ENCODE measurements at places on chromosomes 4 and X.

GRCh38 chr4:37392521-37393255 is 148.1 kb downstream of the NWD2 start:
- H3K27me3 ChIP-seq = no peaks in the 10 kb centered on the region
- no peak overlapping the region for H3K4me3 ChIP-seq
- H3K4me1 ChIP-seq = no peaks in the 10 kb centered on the region
- H3K27ac ChIP-seq = no peak overlapping the region

GRCh38 chr4:81565142-81565870 is 93.6 kb upstream of the RASGEF1B start:
- no peaks in the 10 kb centered on the region for H3K27me3 ChIP-seq
- DNase-seq = no peak
- H3K4me3 ChIP-seq = no peak overlapping the region
- H3K4me1 ChIP-seq = no peaks in the 10 kb centered on the region

DNA sequence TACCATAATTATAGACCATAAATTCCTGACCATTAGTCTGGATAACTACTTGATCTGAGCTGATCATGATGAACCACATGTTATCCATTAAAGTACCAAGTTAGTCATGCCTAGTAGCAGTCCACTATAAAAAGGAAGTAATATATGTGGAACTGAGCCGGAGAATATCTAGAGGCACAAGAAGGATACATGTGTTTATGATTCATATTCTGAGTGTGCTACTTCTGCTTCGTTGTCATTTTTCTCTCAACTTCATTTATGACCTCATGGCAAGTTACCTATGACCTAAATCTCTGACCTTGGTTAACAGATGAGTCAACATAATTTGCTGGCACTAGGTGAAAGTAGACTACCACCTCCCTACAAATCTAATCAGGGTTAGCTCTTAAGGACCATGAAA is 56.5 kb upstream of the ANKRD17 start:
- no peaks in the 10 kb centered on the region for H3K27me3 ChIP-seq
- DNase-seq = peak; percentile 70
- H3K27ac ChIP-seq = no peak overlapping the region
- H3K36me3 ChIP-seq = no peaks in the 10 kb centered on the region
- no peaks in the 10 kb centered on the region for H3K4me1 ChIP-seq
- no peak overlapping the region for H3K4me3 ChIP-seq

- no peak for DNase-seq
- H3K4me1 ChIP-seq = no peaks in the 10 kb centered on the region
- no peaks in the 10 kb centered on the region for H3K27me3 ChIP-seq
These were observed 147.2 kb downstream of the RPA4 start for GRCh38 chrX:97030947-97031346.

- H3K4me3 ChIP-seq = no peak overlapping the region
- H3K27ac ChIP-seq = no peak overlapping the region
- no peaks in the 10 kb centered on the region for H3K4me1 ChIP-seq
- no peak for DNase-seq
These were observed 240.5 kb downstream of the TENM3 start for GRCh38 chr4:182483685-182484084.

All from IMR-90 (cell line).